ENCODE measurements at places on chromosomes 7 and 10.
A peak's percentile ranks its signal among the peaks of the same experiment; 100 is the strongest.

DNA sequence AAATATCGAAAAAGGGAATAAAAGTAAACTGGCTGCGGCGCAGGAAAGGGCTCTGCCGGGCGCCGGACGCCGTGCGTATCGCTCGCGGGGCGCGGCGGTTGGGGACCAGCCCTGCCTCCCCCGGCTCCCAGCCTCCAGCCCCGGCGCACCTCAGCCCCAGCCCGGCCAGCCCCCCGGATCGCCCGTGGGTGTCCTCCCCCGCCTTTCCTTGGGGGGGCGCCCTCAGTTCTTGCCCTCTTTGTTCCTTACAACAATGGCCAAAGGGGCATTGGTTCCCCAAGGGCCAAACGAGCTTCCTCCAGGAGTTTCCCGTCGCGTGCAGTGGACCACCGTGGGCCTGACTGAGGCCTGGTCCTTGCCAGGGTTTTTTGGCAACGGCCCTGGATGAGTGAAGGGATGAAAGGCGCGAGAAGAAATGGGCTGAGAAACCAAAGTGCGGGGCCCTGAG lies 1.2 kb downstream of the MACROH2A2 start:
- no peak for DNase-seq

DNA sequence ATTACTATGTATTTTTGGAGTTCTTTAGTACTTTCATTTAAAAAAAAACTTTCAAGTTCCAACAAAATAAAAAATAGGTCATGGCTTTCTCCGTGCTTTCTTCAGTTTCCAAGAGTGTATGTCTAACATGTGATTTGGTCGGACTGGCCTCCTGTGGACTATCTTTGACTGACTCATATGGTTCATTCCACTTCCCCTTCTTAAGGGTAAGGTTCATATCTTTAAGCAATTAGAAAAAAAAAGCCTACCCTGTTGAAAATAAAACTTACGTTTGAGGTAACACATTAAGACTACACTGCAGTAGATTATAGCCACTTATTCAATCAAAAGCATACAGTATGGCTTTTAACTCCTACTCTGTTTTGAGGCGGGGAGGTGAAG lies 112.8 kb upstream of the AHR start:
- DNase-seq = no peak

DNA sequence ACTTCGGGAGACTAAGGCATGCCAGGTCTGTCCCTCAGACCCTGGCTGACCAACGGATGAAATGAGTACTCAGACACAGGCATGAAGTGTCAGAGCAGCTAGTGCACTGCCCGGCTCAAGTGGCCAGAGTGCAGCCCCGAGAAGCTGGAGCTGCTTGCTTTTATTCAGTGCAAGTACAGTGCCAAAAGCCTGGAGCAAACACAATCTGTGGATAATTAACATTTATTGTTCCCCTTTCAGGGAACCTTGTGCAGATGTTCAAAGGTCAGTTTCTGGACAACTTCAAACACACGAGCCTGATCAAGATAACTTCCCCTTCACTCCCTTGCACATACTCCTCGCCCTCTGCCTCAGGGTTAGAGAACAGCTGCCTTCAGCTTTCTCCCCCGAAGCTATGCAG lies 7.9 kb upstream of the ATE1 start:
- DNase-seq = no peak

- DNase-seq = no peak
These were observed 116.2 kb downstream of the CDH23 start for GRCh38 chr10:71512761-71513539.

DNA sequence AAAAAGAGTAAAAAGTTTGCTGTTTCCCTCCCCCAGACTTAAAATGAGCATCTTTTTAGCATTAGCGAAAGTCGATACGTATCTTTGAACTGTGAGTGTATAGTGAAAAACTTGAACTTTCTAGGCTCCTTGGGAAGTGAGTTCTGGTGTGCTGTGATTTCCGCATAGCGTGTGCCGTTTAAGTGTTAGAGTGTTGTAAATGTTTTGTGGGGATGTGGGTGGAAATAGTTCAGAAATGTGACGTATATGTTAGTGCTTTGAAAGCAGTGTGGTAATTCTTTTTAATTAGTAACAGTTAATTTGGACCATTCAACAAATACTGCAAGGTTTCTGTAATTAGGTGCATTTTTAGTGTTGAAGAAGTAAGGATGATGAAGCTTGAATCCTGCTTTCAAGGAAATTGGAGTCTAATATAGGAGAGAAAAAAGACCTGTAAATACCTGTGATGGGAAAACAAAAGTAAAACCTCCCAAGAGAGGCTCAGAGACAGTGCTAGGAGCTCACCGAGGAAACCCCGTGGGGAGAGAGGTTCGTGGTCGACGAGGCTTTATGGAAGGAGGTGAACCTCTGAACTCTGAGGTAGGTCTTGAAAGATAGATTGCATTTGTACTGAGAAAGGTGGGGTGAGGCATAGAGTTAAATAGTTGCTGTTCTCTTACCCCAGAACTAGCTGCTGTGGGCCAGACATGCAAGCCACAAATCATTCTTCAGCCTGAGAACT lies 40.8 kb downstream of the RBM33 start:
- DNase-seq = no peak

- peak; percentile 41 for DNase-seq
These were observed 118.7 kb downstream of the RALA start for GRCh38 chr7:39741942-39742623.

GRCh38 chr7:140557809-140558518 lies 78.7 kb upstream of the MKRN1 start:
- no peak for DNase-seq

- DNase-seq = no peak
These were observed 70.6 kb downstream of the REEP3 start for GRCh38 chr10:63591600-63592379.

DNA sequence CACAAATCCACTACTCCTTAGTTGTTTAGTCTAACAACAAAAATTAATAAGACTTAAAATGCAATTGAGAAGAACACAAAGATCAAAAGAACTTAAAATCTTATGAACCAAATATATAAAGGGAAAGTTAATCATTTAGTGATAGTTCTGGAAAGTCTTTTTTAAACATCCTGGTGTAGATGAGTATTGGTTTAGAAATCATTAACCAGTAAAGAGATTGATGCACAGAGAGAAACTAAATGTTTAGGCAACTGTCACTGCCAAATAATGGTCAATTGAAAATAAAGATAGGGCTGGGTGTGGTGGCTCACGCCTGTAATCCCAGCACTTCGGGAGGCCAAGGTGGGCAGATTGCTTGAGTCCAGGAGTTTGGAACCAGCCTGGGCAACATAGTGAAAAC lies 44.9 kb downstream of the SP8 start:
- no peak for DNase-seq

DNA sequence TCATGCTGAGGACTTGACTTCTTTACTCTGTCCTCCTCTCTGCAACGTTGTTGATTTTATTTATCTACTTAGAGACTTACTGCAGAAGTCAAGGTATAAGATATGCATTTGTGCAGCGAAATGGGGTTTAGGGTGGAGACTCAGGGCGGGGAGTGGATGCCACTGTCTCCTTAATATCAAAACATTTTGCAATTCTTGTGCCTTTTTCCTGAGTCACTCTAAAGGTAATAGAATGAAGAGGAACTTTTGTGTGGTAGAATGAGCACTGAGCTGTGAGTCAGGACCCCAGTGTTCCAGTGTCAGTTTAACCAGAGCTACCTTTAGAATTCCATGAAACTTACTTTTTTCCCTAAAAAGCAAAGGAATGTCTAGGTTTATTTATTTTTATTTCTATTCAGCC lies 78.2 kb downstream of the VTI1A start:
- no peak for DNase-seq

- no peak for DNase-seq
These were observed 67.6 kb downstream of the CREB3L2 start for GRCh38 chr7:137934176-137934826.

- DNase-seq = no peak
These were observed 79.1 kb downstream of the NAMPT start for GRCh38 chr7:106205621-106206222.

DNA sequence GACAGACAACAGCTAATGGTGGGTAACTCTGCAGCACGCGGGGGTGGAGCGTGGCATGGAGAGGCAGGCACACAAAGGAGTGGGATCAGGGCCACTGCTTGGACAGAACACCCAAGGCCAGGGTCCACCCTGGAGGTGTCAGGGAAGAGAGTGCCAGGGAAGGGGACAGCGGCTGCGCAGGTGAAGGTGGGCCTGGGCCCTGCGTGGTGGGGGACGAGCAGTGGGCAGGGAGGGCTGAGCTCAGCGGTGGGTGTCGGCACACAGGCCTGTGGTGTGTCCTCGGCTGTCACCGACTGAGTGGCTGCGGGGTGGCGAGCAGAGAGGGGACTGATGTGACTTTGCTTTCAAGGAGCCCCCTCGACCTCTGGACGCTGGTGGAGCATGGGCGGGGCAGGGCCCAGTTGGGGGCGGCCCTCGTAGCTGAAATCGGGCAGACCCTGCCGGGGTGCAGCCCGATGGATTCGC lies 8.4 kb upstream of the SCART1 start:
- DNase-seq = no peak

DNA sequence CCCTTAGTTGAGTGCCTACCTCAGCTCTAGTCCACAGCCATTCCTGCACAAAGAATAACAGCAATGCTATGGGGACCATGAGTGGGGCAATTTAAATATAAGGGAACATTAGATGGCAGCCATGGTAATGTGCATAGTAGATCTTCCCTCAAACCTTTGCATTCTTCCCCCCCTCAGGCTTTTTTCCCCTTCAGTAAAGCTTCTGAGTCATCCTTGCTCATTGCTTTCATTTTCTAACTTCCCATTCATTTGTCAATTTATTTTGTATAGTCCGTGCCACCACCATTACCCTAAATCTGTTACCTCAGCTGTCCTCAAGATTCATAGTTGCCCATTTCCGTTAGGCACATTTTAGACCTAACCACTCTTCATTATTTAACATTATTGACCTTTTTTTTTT lies 10.7 kb downstream of the HECTD2 start:
- no peak for DNase-seq

GRCh38 chr7:121167971-121168370 lies 160.8 kb upstream of the WNT16 start:
- no peak for DNase-seq

DNA sequence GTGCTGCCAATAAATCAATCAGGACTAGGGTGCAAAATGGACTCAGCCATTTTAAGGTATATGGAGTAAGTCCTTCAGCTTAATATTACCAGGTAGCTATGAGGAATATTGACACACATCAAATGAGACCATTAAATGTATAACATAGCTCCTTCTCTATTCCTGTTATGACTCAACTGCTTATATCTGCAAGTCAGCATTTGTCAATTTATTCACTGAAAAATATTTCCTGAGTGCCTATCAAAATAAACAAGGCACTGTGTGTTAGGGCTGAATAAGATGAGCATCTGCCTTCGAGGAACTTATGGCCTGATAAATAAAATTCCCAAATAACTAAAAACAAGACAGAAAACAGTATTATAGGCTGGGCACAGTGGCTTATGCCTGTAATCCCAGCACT lies 113.8 kb downstream of the CDK6 start:
- DNase-seq = no peak

GRCh38 chr7:94481279-94481678 lies 28.3 kb upstream of the CASD1 start:
- DNase-seq = no peak

GRCh38 chr10:30127120-30127541 lies 67.7 kb upstream of the JCAD start:
- DNase-seq = no peak

- DNase-seq = no peak
These were observed 188.0 kb upstream of the NAMPT start for GRCh38 chr7:106472741-106473140.

DNA sequence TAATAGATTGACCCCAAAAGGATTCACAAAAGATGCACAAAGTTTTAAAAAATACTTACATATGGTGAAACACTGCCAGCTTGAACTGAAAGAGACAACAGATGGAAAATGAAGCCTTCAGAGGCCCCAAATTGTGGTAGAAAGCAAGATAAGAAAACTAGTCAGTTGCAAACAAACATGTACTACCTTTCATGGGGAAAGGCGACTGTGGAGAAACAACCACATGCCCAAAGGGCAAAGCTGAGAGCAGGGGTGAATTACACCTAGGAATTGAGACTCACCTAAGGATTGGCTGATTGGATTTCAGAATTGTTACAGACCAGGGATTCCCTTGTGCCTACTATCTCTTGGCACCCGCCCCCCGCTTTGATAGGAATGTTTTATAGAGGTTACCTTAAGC lies 13.1 kb downstream of the EPC1 start:
- DNase-seq = no peak

DNA sequence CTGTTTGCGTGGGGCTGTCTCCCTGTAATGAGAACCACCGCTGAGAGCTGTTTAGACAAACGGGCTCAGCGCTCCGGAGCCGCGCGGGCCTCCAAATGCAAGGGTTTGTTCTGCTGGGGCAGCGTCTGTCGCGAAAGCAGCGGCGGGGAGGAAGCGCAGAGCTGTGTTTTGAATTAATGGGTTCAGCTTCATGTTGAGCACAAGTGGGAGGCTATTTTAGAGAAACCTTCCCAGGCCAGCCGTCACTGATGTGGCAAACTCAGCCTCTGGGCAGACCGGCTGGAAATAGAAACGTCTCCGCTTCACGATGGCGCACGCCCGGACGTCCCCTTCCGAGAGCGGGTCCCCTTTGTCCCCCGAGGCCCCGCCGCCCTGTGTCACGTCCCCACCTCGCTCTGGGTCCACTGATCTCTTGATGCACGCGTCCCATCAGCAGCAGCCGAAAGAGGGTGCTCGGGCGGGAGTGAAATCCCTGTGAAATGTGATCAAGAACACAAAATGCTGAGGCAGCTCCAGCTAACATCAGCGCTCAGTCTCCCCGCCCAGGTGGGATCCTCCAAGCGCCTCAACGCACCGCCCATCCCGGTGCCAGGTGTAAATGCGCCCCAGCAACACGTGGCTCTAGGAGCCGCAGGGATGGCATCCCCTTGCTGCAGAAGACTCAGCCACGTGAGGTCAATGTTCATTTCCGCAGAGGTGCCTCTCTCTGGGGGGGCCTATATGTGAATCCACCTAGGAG lies 44.9 kb downstream of the BAMBI start:
- DNase-seq = no peak

- DNase-seq = no peak
These were observed 14.4 kb downstream of the SNX10 start for GRCh38 chr7:26305869-26306665.

DNA sequence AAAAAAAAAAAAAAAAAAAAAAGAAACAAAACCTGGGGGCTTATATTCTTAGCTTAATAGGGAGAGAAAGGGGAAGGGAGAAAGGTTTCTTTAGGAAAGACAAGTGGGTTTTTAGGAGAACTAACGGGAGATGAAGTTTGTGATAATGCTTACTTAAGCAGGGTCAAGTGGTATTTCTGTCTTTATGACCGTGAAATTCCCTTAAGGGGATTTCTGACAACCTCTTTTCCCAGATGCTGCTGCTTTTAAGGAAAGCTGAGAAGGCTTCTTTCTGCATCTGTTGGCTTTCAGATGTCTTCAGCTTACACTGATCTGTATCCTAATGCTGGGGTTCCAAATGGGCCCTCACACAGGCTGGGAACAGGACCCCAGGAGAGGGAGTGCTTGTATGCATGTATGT lies 42.6 kb downstream of the ADAMTS14 start:
- no peak for DNase-seq

- no peak for DNase-seq
These were observed 26.5 kb downstream of the HDAC9 start for GRCh38 chr7:18521945-18522566.

- DNase-seq = no peak
These were observed 14.0 kb downstream of the ANKIB1 start for GRCh38 chr7:92259610-92260247.
